ENCODE measurements at places on chromosomes 11 and 22.
A peak's percentile ranks its signal among the peaks of the same experiment; 100 is the strongest.

DNA sequence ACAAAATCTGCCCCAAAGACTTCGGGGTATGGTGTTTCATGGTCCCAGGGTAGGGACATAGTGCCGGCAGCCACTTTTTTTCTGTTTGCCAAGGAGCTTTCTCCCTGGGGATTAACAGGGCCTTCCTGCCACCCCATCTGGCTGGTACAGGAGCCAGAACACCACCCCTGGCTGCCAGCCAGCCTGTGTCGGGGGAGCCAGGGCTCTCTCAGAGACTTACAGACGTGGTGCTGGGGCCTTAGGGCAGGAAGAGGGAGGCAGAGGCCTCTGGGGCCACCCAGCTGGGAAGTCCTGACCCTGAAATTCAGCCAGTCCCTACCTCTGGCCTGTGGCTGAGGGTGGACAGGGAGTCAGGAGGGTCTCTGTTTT, 52.4 kb upstream of the CDON start:
- DNase-seq, result peak; percentile 65

DNA sequence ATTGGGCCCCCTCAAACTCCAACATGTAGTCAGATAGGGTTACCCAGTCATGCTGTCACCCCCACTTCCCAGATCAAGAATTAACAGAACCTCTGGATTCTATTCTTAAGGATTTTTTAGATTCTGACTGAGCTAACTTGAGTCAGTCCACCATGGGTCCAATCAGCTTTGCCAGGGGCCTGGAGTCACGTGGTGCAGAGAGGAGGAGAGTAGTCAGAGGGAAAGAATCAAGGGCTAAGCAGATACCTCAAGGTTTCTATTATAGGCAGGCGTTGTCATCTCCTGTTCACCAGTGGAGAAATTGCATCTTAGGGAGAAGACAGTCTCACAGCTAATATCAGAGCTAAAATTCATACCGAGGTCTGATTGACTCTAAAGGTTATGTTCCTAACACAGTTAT, 28.2 kb downstream of the FZD4 start:
- no peak for DNase-seq

DNA sequence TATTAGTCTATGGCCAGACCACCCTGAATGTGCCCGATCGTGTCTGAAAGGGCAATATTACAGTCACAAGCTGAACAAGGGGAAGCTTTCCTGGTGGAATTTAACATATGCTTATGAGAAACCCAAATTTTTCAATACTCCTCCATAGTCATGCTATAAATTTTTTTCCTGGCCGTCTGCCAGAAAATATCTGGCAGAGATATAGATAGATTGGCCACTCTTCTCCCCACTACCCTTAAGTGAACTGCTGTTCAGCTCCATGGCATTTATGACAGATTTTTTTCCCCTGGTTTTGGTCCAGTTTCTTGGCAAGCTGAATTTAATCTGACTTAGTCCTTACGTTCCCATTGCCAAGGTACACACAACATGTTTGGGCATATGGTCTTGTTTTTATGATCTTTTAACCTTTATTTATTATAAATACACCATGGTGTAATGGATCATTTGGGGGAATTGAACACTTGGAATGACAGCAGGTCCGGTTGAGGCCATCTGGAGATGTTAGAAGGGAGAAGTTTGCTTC, 328.5 kb downstream of the CNTN5 start:
- DNase-seq, result no peak

DNA sequence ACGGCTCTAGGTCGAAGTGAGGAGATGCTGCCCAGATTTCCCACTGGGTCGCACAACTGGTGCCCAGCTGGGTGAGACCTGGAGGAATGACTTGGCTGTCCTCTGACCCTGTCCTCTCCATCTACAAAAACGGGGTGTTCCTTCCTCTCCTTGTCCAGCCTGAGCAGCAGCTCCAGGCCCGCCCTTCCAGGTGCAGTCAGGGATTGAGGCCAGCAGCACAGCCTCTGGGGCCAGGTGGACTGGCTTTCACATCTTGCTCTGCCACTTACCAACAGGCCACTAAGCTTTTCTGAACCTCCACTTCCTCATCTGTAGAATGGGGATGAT, 91.7 kb upstream of the LMO1 start:
- DNase-seq, result no peak

DNA sequence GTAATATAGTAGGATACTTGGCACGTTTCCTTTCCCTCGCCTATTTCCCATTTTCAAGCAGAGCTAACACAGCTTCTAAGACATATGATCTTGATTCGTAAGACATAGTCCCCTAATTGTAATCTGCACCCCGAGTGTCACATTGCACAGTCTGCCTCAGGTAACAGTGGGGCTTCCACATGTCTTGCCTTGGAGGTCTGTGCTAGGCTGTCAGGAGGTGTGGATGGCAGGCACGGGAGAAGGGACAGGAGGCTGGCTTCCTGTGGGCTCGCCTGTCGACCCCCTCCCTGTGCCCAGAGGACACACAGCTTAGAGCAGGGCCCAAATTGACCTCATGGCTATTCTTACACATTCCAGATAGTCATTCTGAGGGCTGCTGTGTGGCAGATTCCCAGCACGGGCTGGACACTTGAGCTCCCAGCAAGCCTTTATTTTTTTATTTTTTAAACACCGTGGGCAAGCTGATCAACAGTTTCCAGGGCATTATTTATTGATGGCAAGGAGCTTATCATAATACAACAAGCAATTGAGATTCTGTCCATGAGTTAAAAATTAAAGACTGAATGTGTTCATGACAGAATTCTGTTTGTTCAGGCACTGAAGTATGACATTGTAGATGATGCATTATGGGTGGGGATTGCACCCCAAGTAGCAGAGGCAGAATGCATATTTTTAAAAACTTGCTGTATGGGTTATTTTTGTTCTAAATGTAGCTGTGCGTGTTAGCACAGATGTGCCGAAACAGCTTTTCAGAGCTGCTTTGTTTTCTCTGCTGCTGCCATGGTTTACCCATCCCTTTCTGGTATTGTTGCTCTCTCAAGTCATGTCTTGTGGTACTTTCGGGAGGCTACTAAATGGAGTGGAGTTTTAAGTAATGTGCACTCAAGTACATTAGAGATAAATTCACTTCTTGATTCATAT, 113.0 kb downstream of the ATXN10 start:
- no peak for DNase-seq

All from NCI-H1436 (cell line).